ENCODE measurements at places on chromosomes 16 and 17. TPM values are rescaled to one million over a fixed set of nuclear protein-coding genes. Genes with fewer than 3 reads are reported as not detected.

DNA sequence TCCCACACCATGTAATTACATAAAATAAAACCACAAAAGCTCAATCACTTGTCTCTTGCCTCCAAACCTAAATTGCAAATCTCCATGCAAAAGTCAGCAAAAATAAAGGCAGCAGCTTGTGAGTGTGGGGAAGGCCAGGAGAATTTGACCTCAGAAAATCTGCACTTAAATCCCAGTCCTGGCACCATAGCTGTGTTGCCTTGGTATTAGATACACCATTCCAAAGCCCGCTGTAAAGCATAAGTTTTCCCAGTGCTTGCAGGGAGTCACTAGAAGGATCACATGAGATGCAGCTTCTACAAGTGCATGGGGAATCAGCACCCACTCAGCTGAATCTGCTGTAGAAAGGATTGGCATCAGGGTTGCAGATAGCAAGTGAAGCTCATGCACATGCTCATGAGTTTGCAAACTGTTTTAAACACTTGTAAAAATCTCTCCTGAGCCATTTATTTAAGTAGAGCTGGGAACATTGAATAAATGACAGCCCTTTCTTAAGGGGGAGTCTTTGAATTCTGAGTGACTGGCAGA, 495.0 kb upstream of the HSBP1 start:
- H3K27ac ChIP-seq: no peak overlapping the region
- peaks cover 6% of the 10 kb centered on the region for H3K27me3 ChIP-seq
- no peak for DNase-seq
- no peaks in the 10 kb centered on the region for H3K36me3 ChIP-seq
- no peak overlapping the region for H3K4me3 ChIP-seq
- peaks cover 7% of the 10 kb centered on the region for H3K4me1 ChIP-seq

GRCh38 chr17:6072157-6072556, 2.0 kb downstream of the WSCD1 start:
- DNase-seq: no peak
- H3K27me3 ChIP-seq: peaks cover 49% of the 10 kb centered on the region
- no peak overlapping the region for H3K27ac ChIP-seq
- H3K4me3 ChIP-seq: peak overlapping the region; percentile 45
- peaks cover 12% of the 10 kb centered on the region for H3K4me1 ChIP-seq

APOH gene
- 6.4 TPM for total RNA-seq

C16orf92 gene
- not detected for total RNA-seq

MYLK3 gene
- total RNA-seq: 0.12 TPM

- H3K27me3 ChIP-seq: no peaks in the 10 kb centered on the region
- H3K27ac ChIP-seq: no peak overlapping the region
- no peak overlapping the region for H3K4me3 ChIP-seq
- H3K36me3 ChIP-seq: no peaks in the 10 kb centered on the region
Observed at GRCh38 chr16:87679593-87680271, 77.4 kb downstream of the JPH3 start.

CFAP97D1 gene
- total RNA-seq: not detected

DNA sequence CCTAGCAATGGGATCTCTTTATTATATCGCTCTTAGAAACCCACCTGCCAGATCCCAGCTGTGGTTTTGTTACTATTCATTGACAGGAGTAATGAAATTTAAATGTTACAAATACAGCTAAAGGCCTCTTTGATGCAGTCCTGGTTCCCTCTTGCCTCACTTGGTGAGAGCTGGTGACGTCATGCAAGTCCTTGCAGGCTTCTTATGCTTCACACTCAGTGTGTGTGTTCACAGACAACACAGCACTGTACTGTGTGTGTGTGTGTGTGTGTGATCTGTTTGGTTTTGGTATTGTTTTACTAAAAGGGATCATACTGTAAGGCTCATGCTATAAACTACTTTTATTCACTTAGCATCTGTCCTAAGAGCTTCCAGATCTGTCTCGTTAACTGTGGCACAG, 75.0 kb downstream of the USP22 start:
- H3K36me3 ChIP-seq: peaks cover 20% of the 10 kb centered on the region
- H3K27me3 ChIP-seq: no peaks in the 10 kb centered on the region
- peaks cover 10% of the 10 kb centered on the region for H3K4me1 ChIP-seq
- H3K27ac ChIP-seq: no peak overlapping the region

CD79B gene
- not detected for total RNA-seq

DNA sequence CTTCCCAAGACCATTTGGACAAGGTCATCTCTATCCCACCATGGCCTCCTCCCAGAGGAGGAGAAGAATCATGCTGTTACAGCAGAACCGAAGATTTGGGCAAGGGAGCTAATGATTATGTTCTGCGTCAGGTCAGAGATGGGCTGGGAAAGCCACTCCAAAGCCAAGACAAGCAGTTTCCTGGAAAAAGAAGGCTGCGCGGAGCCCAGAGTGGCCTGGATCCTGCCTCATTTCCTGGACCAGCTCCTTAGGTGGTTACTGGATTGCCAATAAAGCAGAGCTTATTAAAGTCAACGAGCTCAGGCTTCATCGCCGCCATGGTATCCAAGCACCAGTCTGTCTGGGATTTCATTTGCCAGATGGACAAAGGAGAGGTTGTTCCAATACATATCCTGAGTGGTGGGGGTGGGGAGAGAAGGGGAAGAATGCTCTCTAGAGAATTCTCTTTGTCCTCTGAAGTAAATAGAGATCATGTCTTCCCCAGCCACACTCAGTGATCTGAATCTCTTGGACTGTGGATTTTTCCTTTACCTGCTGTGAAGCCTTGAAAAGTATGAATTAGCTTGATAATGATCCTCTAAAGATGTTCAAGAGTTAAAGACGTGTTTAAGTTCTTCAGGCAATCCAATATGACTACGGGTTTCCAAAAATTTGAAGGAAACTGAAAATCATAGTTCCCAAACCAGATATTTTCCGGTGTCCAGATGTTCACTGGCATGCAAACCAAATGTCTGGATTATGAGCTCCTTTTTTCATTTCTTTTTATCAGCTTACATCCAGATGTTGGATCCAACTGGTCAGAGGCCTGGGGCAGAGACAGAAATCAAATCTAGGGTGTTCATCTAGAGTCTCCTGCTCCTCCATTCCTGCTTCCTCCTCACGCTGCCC, 17.7 kb downstream of the PRAC1 start:
- peaks cover 97% of the 10 kb centered on the region for H3K27me3 ChIP-seq
- no peak overlapping the region for H3K4me3 ChIP-seq
- no peaks in the 10 kb centered on the region for H3K36me3 ChIP-seq
- no peaks in the 10 kb centered on the region for H3K4me1 ChIP-seq

DNA sequence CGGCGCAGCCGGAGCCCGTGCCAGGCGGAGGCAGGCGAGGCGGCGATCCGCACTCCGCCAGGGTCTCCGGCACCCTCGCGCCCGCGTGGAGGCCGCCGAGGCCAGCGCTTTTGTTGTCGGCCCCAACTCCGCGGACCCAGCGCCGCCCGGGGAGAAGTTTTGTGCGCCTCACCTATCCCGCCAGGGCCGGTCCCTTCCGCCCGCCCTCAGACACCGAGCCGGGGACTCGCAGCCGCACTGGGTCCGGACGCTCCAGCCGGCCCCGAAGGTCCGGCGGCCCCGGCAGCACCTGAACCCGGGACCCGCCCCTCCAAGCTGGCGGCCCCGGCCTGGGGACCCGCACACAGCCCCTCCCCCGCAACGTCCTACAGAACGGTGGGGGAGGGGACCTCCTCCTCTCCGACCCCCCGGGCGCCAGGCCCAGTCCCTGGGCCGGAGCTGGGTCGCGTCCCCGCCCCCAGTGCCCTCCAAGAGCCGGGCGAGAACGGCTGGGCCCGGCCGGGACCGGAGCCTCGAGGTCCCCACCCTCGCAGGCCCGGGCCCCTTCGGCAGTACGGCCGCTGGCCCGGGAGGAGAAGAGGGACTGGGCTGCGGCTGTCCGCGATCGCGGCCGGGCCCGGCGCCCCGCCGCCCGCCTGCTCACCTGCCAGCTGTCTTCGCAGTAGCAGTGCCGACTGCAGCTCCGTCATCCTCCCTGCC, 698 bp downstream of the UBE2G1 start:
- DNase-seq: peak; percentile 77
- no peak overlapping the region for H3K27ac ChIP-seq
- H3K4me3 ChIP-seq: no peak overlapping the region
- H3K36me3 ChIP-seq: peaks cover 16% of the 10 kb centered on the region

GRCh38 chr16:11354733-11355574, 9.7 kb downstream of the RMI2 start:
- H3K27me3 ChIP-seq: no peaks in the 10 kb centered on the region
- DNase-seq: no peak
- peaks cover 12% of the 10 kb centered on the region for H3K36me3 ChIP-seq
- H3K4me3 ChIP-seq: no peak overlapping the region
- H3K4me1 ChIP-seq: peaks cover 38% of the 10 kb centered on the region

DNA sequence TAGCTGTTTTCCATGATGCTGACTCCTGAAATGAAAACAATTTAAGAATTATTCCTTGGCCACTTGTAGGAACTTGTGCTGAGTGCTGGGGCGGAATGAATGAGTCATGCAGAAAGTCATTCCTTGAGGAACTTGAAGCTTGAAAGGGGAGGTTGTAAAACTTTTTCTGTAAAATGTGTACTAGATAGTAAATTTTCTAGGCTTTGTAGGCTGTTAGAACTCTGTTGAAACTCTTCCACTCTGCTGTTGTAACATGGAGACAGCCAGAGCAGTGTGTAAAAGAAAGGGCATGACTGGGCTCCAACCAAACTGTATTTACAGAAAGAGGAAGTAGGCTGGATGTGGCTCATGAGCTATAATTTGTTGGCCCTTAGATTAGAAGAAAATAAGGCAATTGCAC, 46.1 kb downstream of the ABCA8 start:
- DNase-seq: no peak
- peaks cover 12% of the 10 kb centered on the region for H3K4me1 ChIP-seq
- H3K4me3 ChIP-seq: no peak overlapping the region
- no peaks in the 10 kb centered on the region for H3K36me3 ChIP-seq
- H3K27ac ChIP-seq: peak overlapping the region; percentile 46

GRCh38 chr16:20854963-20855362, 45.2 kb downstream of the DCUN1D3 start:
- no peaks in the 10 kb centered on the region for H3K27me3 ChIP-seq
- no peak overlapping the region for H3K27ac ChIP-seq
- H3K4me3 ChIP-seq: no peak overlapping the region
- peaks cover 5% of the 10 kb centered on the region for H3K4me1 ChIP-seq
- no peak for DNase-seq

CACNG5 gene
- 0.68 TPM for total RNA-seq

GRCh38 chr17:62882878-62883277, 74.8 kb upstream of the MARCHF10 start:
- H3K36me3 ChIP-seq: no peaks in the 10 kb centered on the region
- H3K27me3 ChIP-seq: no peaks in the 10 kb centered on the region
- peaks cover 8% of the 10 kb centered on the region for H3K4me1 ChIP-seq
- H3K27ac ChIP-seq: no peak overlapping the region

DNA sequence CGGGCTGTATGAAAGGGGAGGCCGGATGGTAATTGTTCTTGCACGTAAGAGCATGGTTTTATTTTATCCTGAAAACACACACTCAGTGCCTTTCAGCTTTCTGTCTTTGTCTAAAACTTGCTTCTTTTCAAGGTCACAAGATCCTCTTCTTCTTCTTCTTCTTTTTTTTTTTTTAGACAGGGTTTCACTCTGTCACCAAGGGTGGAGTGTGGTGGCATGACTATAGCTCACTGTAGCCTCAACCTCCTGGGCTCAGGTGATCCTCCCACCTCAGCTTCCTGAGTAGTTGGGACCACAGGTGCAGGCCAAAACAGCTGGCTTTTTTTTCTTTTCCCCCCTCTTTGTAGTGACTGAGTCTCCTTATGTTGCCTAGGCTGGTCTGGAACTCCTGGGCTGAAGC, 15.9 kb upstream of the ZNF629 start:
- H3K27ac ChIP-seq: no peak overlapping the region
- H3K36me3 ChIP-seq: no peaks in the 10 kb centered on the region
- H3K27me3 ChIP-seq: no peaks in the 10 kb centered on the region
- H3K4me3 ChIP-seq: peak overlapping the region; percentile 5
- H3K4me1 ChIP-seq: peaks cover 11% of the 10 kb centered on the region

Measured in type B pancreatic cell (in vitro differentiated cells).